ENCODE measurements at places on chromosomes 7 and 10. TPM values are rescaled to one million over a fixed set of nuclear protein-coding genes. Genes with fewer than 3 reads are reported as not detected.

GRCh38 chr10:121678631-121679174, 80.5 kb upstream of the FGFR2 start:
- DNase-seq: no peak

GRCh38 chr10:69577268-69578232, 4.3 kb upstream of the NEUROG3 start:
- DNase-seq: peak; percentile 58

- no peak for DNase-seq
Measured at GRCh38 chr10:125940515-125940914, 44.2 kb downstream of the FANK1 start.

DNA sequence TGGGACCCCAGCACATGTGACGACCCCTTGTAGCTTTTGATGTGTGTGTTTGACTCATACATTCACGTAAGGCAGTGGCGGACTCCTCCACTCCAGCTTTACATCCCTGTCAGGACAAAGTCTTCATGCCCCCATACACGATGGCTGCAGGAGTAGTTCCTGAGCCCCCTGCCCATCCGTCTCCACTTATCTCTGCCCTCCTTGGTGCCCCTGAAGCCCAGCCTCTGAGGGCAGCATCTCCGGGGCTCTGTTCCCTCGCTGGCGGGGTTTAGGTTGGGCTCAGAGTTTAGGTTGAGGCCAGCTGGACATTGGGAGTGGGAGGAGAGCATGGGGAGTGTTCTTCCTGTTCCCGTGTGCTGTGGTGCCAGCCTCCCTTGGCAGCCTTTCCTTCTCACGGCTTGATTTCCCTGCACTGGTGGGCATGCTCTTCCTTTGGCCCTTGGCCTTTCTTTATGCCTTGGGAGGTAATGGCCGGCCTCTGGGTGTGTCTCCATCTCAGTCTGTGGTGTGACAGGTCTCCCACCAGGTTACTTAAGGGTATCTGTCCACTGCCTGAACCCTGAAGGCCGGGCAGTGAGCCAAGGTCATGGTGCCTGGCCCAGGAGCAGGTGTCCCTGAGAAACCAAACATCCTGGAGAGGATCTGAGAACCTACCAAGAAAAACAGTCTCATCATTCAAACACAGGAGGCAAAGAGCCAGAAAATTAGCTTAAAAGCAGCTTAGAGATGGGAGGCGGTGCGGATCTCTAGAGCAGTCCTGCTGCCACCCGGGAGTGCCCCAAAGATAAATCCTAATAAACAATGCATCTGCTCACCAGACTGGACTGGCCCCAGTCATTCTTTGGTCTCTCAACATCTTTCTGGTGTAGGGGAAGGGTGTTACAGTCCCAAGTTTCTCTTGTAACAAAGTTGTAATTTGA, 85.5 kb downstream of the GLRX3 start:
- DNase-seq: peak; percentile 8

DNA sequence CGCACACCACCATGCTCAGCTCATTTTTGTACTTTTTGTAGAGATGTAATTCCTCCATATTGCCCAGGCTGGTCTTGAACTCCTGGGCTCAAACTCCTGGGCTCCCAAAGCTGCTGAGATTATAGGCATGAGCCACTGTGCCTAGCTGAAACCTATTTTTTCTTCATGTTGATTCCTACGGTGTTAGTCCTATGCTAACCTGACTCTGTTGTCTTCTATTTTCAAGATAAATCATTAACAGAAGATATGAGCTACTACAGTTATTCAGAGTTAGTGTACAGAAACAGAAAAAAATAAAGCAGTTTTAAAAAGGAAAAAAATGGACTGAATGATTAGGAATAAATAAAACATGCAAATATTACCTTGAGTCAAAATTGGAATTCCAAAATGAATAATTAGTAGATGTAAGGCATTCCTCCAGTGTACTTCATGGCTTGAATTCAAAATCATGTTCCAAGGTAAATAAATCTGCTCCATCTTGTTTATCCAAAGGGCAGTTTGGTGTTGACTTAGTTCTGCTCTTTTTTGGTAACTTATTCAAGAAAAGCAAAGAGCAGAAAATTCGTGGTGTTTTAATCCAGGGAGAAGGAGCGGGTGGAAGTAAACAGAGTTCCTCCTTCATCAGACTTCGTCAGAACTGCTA, 185.8 kb downstream of the CACNB2 start:
- DNase-seq: no peak

DNA sequence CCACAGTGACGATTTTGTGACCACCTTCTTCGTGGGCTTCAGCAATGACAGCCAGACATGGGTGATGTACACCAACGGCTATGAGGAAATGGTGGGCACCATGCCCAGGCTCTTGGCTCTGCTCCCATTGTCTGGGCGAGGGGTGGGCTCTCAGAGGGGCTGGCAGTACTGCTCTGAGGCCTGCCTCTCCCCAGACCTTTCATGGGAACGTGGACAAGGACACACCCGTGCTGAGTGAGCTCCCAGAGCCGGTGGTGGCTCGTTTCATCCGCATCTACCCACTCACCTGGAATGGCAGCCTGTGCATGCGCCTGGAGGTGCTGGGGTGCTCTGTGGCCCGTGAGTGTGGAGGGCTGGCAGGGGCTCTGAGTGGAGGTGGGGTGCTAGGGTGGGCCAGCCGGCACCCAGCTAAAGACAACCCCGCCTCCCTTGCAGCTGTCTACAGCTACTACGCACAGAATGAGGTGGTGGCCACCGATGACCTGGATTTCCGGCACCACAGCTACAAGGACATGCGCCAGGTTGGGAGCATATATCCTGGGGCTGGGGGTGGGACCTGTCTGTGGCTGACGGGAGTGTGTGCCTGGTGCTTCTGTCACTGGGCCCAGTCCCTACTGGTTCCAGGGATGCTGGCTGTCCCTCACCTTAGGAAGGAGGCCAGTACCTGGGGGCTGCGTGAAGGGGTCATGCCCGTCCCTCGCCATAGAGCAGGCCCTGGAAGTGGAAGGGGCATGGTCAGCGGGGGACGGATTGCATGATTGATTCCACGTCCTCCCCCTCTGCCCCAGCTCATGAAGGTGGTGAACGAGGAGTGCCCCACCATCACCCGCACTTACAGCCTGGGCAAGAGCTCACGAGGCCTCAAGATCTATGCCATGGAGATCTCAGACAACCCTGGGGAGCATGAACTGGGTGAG, 6.8 kb downstream of the AEBP1 start:
- no peak for DNase-seq

DNA sequence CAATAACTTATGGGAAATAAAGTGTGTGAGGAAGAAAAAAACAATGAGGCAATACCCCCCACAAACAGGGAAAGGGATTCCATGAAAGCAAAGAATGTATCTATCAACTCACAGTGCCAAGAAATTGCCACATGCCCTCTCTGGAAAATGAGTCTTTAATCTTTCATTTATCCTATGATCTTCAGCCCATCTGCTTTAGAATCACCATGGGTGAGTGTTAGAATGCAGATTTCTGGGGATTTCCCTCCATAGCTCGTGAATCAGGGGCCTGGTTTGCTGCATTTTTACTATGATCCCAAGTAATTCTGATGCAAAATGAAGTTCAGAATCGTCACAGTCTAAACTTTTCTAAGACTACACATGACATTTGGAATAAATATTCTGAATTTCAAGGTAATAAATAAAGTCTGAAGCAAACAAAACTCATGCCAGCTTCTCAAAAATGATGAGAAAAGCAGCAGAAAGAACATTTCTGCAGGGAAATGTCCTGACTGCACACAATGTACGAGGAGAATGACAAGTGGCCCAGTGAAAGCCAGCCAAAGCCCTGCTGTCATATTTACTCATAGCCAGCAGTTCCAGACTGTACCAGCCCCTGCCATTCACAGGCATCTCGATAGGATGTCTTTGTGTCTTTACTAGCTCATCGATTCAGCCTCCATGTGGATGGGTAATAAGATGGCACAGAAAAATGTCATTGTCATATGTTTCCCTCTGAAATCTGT, 167.1 kb downstream of the ELMO1 start:
- no peak for DNase-seq

- no peak for DNase-seq
Measured at GRCh38 chr7:96028729-96029128, 256.4 kb downstream of the DYNC1I1 start.

GRCh38 chr7:90853205-90853604, 257.1 kb downstream of the CDK14 start:
- DNase-seq: no peak

DNA sequence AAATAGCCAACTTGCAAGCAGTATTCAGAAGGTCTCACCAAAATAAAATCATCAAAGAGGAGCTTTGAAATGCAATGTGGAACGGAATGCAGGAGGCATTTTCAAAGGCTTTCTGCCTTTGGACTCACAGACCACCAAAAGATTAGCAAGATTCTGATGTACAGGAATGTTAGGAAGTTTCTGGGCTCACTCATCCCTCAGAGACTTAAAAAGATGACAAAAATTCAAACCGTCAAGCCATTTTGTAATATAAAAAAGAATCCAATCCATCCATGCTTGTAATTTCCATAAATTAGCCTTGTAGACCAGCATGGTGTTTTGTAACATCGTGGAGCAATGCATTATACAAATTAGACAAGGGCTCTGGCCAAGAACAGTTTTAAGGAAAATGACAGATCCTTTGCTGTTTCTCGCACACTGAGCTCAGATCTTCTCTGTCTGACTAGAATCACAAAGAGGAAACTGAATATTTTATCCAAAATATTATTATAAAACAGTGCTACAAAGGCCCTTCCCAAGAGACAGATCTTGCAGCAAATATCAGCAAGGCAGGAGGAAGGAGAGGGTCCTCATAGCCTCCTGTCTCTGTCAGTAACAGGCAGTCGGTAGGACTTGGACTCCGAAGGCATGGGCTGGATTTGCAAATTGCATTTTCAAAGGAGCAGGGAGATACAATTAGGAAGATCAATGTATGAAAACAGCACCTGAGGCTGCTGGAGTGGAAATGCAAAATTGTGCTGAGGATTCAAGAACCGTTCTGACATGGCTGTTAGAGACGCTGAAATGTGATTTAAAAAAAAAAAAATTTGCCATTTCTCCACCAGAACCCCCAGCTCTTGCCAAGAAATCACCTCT, 57.4 kb upstream of the NRP1 start:
- DNase-seq: no peak

- no peak for DNase-seq
Measured at GRCh38 chr7:46414946-46415345, 493.9 kb upstream of the IGFBP3 start.

DNA sequence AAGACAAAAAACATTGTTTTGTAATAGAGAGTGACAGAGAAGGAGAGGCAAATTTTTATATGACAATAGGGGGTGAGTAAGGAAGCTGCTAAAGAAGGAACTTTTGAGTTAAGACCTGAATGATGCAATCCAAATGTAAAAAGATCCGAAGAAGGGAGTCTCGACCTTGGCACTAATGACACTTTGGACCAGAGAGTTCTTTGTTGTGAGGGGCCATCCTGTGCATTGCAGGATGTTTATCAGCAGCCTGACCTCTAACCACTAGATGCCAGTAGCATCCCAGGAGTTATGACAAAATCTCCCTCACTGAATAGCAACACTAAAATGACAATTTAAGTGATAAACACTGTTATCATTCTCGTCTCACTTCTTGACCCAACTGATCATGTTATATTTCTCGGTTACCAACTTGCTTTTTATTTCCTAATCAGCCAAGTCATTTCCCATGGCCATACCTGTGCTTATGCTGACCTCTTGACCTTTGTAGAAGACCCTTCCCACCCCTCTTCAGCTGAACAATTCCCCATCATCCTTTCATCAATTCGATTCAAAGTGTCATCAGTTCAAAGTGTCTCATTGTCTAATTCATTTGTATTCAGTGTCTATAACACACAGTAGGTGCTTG, 30.0 kb downstream of the DGKI start:
- no peak for DNase-seq

- DNase-seq: peak; percentile 25
Measured at GRCh38 chr10:86292462-86293395, 73.9 kb downstream of the GRID1 start.

DNA sequence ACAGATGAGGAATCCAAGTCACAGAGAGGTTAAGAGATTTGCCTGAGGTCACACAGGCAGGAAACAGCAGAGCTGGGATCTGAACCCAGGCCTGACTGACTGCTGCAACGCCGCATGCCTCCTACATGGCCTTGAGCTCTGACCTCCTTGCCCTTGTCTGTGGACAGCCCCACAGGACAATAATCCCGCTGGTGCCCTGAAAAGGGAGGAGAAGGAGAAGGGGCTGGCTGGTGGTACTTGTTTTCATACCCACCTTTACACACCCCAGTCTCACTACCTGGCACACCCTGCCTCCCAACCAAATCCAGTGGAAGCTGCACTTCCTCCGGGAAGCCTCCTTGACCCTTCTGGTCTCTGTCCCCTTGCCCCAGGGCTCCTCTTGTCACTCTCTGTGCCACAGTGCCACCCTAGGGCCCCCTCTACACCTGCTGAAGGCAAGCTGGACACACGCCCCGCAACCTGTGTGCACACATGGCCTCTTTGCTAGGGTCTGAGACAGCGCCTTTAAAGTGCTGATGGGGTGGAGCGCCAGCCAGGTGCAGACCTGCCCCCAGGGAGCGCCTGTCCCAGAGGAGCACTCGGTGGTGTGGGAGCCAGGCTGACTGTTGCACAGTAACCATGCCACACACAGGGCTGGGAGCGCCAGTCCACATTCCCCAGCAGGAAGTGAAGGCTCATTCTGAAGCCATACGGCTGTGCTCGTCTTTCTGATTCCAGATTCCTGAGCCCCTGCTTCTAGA, 38.6 kb downstream of the ZCCHC24 start:
- DNase-seq: no peak

GRCh38 chr10:34045571-34046190, 711.2 kb upstream of the NRP1 start:
- DNase-seq: no peak

DNA sequence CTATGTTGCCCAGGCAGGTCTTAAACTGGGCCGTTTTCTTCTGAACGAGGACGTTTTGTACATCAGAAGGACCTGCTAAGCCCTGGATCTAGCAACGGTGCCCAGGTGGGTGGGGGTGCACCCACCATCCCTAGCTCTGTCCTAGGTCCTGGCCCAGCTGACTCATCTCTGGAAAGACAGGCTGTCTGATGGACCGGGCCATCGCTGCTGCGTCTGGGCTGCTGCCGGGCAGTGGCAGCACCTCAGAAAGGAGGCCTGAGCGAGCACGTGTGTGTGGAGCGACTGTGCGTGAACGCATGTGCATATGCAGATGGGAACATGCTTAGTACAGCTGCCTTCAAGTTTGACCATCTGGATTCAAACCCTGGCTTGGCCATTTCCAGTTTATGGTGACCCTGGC, 7.3 kb upstream of the ELFN1 start:
- peak; percentile 25 for DNase-seq

Gene GNG11
- total RNA-seq: 0.68 TPM

Gene ANKRD7
- not detected for total RNA-seq

Gene CELF2
- total RNA-seq: 28.7 TPM

Gene TMEM209
- total RNA-seq: 33.9 TPM

Gene LRIT1
- total RNA-seq: not detected

Gene HKDC1
- not detected for total RNA-seq

Gene FHIP2A
- 14.8 TPM for total RNA-seq

Gene IKZF1
- total RNA-seq: 0.48 TPM

Gene PTPRN2
- 5.7 TPM for total RNA-seq

Gene AGAP4
- total RNA-seq: 15.9 TPM

Gene TUBB8
- 0.57 TPM for total RNA-seq

Gene ASIC3
- 1.7 TPM for total RNA-seq

Gene MYPN
- not detected for total RNA-seq

All from H9 (cell line).